ENCODE measurements at places on chromosomes 5 and 9. TPM values are rescaled to one million over a fixed set of nuclear protein-coding genes. Genes with fewer than 3 reads are reported as not detected.

The CCL19 gene
- not detected for total RNA-seq

The TAF11L3 gene
- not detected for total RNA-seq

The ATP10B gene
- total RNA-seq = not detected

The WNK2 gene
- not detected for total RNA-seq

The GARIN3 gene
- total RNA-seq = not detected

The HK3 gene
- not detected for total RNA-seq

The PCDHGC4 gene
- 3.5 TPM for total RNA-seq

The TSPAN17 gene
- total RNA-seq = 33.3 TPM

The HAND1 gene
- 0.14 TPM for total RNA-seq

The C5orf58 gene
- not detected for total RNA-seq

The DRD1 gene
- not detected for total RNA-seq

The N4BP3 gene
- under 0.01 TPM for total RNA-seq

The SLC45A2 gene
- total RNA-seq = not detected

The MRPS30 gene
- total RNA-seq = 51.0 TPM

The SPARC gene
- total RNA-seq = 3,745 TPM

The CMYA5 gene
- total RNA-seq = 0.28 TPM

The PCDHGA5 gene
- total RNA-seq = 0.92 TPM

The SLC23A1 gene
- not detected for total RNA-seq

The BRINP1 gene
- not detected for total RNA-seq

The WDR38 gene
- total RNA-seq = not detected

The EGFL7 gene
- 33.6 TPM for total RNA-seq

The GADD45G gene
- 1.8 TPM for total RNA-seq

The DOCK8 gene
- total RNA-seq = under 0.01 TPM

The NUTM2F gene
- total RNA-seq = not detected

The HNRNPA0 gene
- total RNA-seq = 12.5 TPM

The PCDHA2 gene
- total RNA-seq = 0.05 TPM

The LPAR1 gene
- 82.0 TPM for total RNA-seq

The SYNPO gene
- total RNA-seq = 15.4 TPM

The IFNB1 gene
- total RNA-seq = 0.30 TPM

The IRX2 gene
- total RNA-seq = not detected

The ACTL7A gene
- not detected for total RNA-seq

The PKD2L2 gene
- not detected for total RNA-seq

The SLC28A3 gene
- total RNA-seq = 0.59 TPM

The LECT2 gene
- total RNA-seq = not detected

The SPINK6 gene
- total RNA-seq = not detected

The KIF24 gene
- 0.59 TPM for total RNA-seq

The EMB gene
- 5.0 TPM for total RNA-seq

The CCDC192 gene
- not detected for total RNA-seq

The EGFLAM gene
- total RNA-seq = 1.3 TPM

The UGT3A2 gene
- not detected for total RNA-seq

The CTNND2 gene
- under 0.01 TPM for total RNA-seq

The ARHGEF28 gene
- total RNA-seq = 8.1 TPM

The POU5F2 gene
- 1.2 TPM for total RNA-seq

The FOXD4L4 gene
- 0.18 TPM for total RNA-seq

The PCDHB11 gene
- total RNA-seq = 0.30 TPM

The C9orf153 gene
- total RNA-seq = 1.1 TPM

The CER1 gene
- total RNA-seq = not detected

The SLCO6A1 gene
- total RNA-seq = not detected

The RPL35 gene
- total RNA-seq = 1,871 TPM

The NEUROG1 gene
- total RNA-seq = not detected

The MAN1B1 gene
- 176 TPM for total RNA-seq

The EDIL3 gene
- total RNA-seq = 182 TPM

The LARP1 gene
- total RNA-seq = 64.7 TPM

The IL4 gene
- not detected for total RNA-seq

The SQSTM1 gene
- total RNA-seq = 861 TPM

The PCDHA4 gene
- total RNA-seq = 0.89 TPM

The ZDHHC11 gene
- 2.1 TPM for total RNA-seq

The OR1K1 gene
- total RNA-seq = not detected

The WWC1 gene
- total RNA-seq = 1.2 TPM

All from smooth muscle cell of the umbilical artery (primary cell).